ENCODE measurements at places on chromosomes 7 and 10. TPM values are rescaled to one million over a fixed set of nuclear protein-coding genes. Genes with fewer than 3 reads are reported as not detected.

The CYREN gene
- total RNA-seq = 43.6 TPM

The MARVELD1 gene
- 4.0 TPM for total RNA-seq

The NUB1 gene
- total RNA-seq = 48.6 TPM

The EVX1 gene
- not detected for total RNA-seq

The SPAG6 gene
- total RNA-seq = 0.24 TPM

The ACSL5 gene
- total RNA-seq = 30.1 TPM

The SYT15 gene
- total RNA-seq = 0.51 TPM

The CYP3A5 gene
- total RNA-seq = not detected

The NCOA4 gene
- 85.3 TPM for total RNA-seq

The BTBD16 gene
- not detected for total RNA-seq

The CRTAC1 gene
- total RNA-seq = not detected

The ABLIM1 gene
- 128 TPM for total RNA-seq

The LEP gene
- total RNA-seq = not detected

The TEX36 gene
- not detected for total RNA-seq

The CYP3A7 gene
- total RNA-seq = not detected

The SVOPL gene
- not detected for total RNA-seq

The TMEM229A gene
- total RNA-seq = not detected

The CDK1 gene
- 153 TPM for total RNA-seq

The ELMO1 gene
- total RNA-seq = 93.3 TPM

The TCAF2 gene
- total RNA-seq = 32.7 TPM

The CDNF gene
- 1.6 TPM for total RNA-seq

The CD36 gene
- total RNA-seq = not detected

The C10orf105 gene
- 0.76 TPM for total RNA-seq

The HIPK2 gene
- total RNA-seq = 19.1 TPM

The SFMBT2 gene
- total RNA-seq = 12.8 TPM

The GNB2 gene
- 231 TPM for total RNA-seq

The UPK3B gene
- 1.6 TPM for total RNA-seq

The EGR2 gene
- total RNA-seq = 68.2 TPM

The NPY gene
- not detected for total RNA-seq

The RTKN2 gene
- total RNA-seq = 5.9 TPM

The LAMB4 gene
- total RNA-seq = not detected

The PRLHR gene
- not detected for total RNA-seq

The ACHE gene
- total RNA-seq = not detected

The TMEM26 gene
- total RNA-seq = not detected

The MKLN1 gene
- total RNA-seq = 33.0 TPM

The LBX1 gene
- total RNA-seq = not detected

The AKR1C2 gene
- 0.17 TPM for total RNA-seq

The FZD8 gene
- 0.45 TPM for total RNA-seq

The CPN1 gene
- not detected for total RNA-seq

The GPR26 gene
- not detected for total RNA-seq
